ENCODE measurements at places on chromosomes 7 and 10.

GRCh38 chr10:28993056-28993455, 295.8 kb upstream of the LYZL1 start:
- no peak for DNase-seq

- DNase-seq, result peak; percentile 41
Measured at GRCh38 chr10:103852856-103853255, 2.5 kb downstream of the SH3PXD2A start.

- peak; percentile 12 for DNase-seq
Measured at GRCh38 chr7:67022511-67022910, 25.9 kb downstream of the TYW1 start.

- no peak for DNase-seq
Measured at GRCh38 chr7:8386926-8387550, 46.4 kb upstream of the NXPH1 start.

- DNase-seq, result no peak
Measured at GRCh38 chr7:157762824-157763223, 426.0 kb downstream of the DNAJB6 start.

GRCh38 chr7:18315241-18315640, 180.3 kb upstream of the HDAC9 start:
- no peak for DNase-seq

- no peak for DNase-seq
Measured at GRCh38 chr10:3072641-3073360, 5.5 kb downstream of the PFKP start.

GRCh38 chr10:7986851-7987250, 67.6 kb upstream of the GATA3 start:
- DNase-seq, result no peak

GRCh38 chr10:70567603-70568002, 34.9 kb downstream of the PRF1 start:
- no peak for DNase-seq

GRCh38 chr10:5478694-5479305, 20.6 kb downstream of the CALML5 start:
- no peak for DNase-seq

DNA sequence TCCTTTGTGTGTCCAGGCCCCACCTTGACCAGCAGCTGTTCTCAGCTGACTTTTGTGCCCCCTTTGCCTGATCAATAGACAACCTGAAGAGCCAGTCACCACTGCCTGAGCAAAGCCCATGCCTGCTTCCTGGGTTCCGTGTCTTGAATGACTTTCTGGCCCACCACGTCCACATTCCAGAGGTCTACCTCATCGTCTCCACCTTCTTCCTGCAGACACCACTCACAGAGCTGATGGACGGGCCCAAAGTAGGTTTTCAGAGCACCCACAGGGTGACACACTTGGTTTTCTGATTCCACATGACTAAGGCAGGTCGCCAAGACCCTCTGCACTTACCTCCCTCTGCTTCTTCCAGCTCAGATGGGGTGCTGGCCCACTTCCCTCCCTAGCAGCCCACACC, 126.8 kb downstream of the WDFY4 start:
- peak; percentile 45 for DNase-seq

GRCh38 chr7:79401254-79401653, 52.2 kb downstream of the MAGI2 start:
- no peak for DNase-seq

- peak; percentile 8 for DNase-seq
Measured at GRCh38 chr7:13042605-13043236, 355.3 kb downstream of the ARL4A start.

DNA sequence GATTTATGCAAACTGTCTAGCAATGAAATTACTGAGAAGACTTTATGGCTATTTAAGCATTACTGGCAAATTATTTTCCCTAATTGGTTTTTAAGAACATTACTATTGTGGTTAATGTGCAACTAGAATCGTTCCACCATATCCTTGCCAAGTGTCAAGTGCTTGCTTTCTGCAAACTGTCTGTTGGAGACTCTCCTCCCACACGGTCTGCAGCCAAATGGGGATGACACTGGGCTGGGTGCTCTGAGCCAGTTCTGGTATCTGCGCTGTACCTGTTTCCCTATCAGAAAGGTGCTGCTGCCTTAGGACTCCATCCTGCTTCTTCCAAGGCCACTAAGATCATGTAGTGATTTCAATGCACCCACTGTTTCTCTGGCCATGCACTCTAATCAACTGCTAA, 110.4 kb downstream of the RAMP3 start:
- DNase-seq, result no peak

GRCh38 chr10:17427666-17428350, 26.6 kb downstream of the ST8SIA6 start:
- DNase-seq, result no peak

DNA sequence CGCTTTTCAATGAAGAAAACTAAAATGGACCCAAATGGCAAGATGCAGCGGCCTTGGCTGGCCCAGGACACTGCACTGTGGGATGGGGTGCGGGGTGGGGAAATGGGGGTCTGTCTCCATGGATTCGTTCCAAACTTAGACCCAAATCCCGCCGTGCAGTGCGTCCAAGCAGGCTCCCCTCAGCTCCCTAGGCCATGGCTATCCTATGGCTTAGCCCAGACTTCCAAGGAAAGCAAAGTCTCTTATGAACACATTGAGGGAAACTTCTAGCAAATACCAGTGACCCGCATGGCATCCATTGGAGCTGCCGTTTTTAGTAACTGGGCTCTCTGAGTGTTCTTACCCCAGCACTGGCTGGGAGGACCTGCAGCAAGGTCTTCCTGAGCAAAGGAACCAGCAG, 122.5 kb downstream of the EBF3 start:
- DNase-seq, result no peak

GRCh38 chr10:66964946-66965345, 39.1 kb downstream of the LRRTM3 start:
- no peak for DNase-seq

DNA sequence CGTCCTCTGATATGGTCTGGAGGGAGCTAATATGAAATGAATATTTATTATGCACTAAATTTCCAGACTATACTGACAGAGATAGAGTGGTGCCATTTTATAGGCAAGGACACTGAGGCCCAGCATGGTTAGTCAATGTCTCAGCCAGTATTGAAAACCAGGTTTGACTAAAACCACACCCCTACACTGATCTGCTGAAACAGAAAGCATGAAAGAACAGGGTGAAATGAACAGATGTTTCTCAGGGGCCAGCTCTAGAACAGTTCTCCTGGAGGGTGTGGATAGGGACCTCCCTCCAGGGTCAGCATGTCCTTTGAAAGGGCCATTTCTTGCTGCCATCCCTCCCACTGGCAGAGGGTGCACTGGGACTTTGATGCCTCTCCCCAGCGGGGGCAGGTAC, 700.5 kb downstream of the GRID1 start:
- DNase-seq, result no peak

GRCh38 chr7:90239050-90239449, 5.9 kb upstream of the CFAP69 start:
- no peak for DNase-seq

GRCh38 chr10:130834170-130834569, 477.4 kb downstream of the TCERG1L start:
- DNase-seq, result no peak
